Fibroblast of skin of scalp (primary cell): ENCODE measurements at places on chromosomes 6 and 20.
A peak's percentile ranks its signal among the peaks of the same experiment; 100 is the strongest.

GRCh38 chr6:147467886-147468285, 40.6 kb upstream of the SAMD5 start:
- DNase-seq = no peak

DNA sequence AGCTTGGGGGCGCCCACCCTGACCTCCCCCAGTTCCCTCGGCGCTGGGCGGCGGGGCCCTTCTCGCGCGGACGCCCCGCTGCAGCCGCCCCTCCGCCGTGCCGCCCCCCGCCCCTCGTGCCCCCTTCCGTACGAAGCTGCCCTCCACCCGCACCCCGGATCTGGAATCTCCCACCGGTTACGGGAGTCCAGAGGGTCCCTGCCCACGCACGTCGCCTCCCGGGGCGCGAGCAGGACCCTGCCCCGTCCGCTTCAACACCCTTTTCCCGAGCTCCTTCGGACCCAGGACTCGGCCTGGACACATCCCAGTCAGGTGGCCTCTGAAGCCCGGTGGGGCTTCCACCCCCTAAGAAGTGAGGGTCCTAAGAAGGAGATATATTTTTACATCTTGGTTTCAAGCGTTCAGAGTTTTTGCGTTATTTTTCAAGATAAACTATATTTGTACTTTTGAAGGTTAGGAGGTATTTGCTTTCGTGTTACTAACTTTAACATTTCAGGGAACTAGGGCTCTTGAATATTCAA, 506 bp downstream of the ARFGAP1 start:
- DNase-seq = no peak

GRCh38 chr6:161044335-161044734, 52.8 kb downstream of the MAP3K4 start:
- DNase-seq = no peak

- DNase-seq = no peak
These were observed 30.9 kb upstream of the EDN3 start for GRCh38 chr20:59269411-59270025.

DNA sequence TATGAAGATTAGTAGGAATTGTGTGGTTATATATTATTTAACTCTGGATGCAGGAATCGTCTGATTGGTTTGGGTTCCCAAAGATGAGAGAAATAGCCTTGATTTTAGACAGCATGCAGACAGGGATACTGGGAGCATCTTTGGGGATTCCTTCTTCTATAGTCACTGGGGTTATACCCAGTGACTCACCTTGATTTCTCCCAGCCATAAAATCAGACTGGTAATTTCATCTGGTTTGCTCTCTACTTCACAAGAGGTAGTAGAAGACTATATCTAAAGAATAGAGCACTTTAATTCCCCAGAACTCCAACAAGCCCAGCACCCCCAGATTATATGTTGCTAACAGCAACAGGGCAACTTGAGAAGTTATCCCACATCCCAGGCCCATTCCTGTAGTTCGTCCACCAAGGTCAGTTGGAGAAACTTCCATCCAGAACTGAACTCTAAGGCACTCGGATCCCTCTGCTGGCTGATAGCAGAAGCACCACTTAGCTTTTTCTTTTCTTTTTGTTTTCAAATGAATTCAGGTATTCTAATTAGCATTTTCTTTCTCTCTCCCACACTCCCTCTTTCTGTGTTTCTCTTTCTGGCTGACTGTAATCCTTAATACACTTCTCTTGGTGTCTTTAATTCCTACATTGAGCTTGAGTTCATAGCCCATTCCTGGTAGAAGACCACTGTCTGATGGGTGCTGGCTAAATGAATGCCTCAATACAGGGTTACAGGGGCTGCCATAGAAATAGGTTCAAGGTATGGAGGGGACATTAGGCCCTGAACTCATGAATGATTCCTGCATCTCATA, 20.4 kb upstream of the EFHC1 start:
- peak; percentile 63 for DNase-seq
